ENCODE measurements at places on chromosomes 2 and 18.

- no peak for DNase-seq
Measured at GRCh38 chr2:99864561-99865553, 277.5 kb downstream of the AFF3 start.

DNA sequence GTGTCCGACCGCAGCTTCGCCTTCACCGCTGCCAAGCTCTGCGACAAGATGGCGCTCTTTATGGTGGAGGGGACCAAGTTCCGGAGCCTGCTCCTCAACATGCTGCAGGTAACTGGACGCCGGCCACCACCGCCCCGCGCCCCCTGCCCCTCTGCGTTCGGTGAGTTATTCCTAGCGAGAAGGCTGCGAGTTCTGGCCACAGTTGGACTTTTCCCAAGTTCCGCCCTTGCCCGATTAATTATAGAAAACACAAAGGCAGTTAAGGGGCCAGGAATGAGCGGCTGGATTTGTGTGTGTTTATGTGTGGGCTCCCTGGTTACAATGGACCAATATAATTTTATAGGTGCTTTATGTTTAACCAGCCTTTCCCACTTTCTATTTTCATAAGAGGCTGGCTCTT lies 189.2 kb downstream of the SMAD7 start:
- DNase-seq: no peak

- no peak for DNase-seq
Measured at GRCh38 chr2:170966648-170967396, 37.8 kb downstream of the GORASP2 start.

DNA sequence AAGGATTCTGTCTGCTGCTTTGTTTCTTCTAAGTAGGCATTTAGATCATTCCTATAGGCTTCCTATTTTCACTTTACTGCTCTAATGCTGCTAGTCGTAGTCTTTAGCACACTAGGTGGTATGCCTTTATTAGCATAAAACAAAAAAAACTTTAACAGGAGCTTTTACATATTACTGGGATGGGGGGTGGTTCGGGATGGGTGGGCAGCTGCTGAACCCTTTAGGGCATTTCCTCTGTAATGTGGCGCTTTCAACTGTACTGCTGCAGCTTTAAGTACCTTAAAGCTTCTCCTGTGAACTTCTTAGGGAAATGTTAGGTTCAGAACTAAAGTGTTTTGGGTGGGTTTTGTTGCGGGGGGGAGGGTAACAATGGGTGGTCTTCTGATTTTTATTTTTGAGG lies 41.3 kb downstream of the ACTR2 start:
- DNase-seq: no peak

DNA sequence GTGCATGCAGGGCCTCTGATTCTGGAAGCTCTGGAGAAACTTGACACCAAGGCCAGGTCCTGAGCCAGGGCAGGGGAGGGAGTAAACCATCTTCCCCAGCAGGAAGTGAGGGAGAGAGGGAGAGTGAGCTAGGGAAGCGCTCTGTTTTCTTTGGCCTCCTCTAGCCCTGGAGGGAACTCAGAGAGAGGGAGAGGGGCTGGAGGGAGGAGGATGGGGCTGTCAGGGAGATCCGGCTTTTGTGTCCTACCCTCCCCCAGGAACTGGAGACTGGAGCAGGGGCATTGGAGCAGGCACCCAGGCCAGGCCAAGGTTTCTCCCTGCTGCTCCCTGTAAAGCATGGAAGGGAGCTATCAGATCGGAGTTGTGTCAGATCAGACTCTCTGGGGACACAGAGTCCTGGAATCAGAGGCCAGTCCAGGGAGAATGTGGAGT lies 22.7 kb upstream of the PKDCC start:
- no peak for DNase-seq

DNA sequence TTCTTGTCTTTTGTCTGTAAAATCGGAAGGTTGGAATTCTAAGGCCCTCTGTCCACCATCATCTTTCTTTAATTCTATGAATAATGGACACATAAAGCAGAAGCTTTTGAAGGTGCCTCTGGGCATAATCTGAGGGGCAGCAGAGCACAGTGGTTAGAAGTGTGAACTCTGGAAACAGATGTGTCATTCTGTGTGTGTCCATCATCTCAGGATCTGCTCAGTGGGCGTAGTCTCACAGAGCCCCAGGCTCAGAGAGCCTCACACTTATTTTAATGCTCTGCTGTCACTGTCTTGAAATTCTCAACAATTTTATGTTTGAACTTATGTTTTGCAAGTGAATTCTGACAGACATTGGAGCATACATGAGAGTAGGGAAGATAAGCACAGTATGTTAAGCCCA lies 31.0 kb upstream of the CCDC93 start:
- no peak for DNase-seq

DNA sequence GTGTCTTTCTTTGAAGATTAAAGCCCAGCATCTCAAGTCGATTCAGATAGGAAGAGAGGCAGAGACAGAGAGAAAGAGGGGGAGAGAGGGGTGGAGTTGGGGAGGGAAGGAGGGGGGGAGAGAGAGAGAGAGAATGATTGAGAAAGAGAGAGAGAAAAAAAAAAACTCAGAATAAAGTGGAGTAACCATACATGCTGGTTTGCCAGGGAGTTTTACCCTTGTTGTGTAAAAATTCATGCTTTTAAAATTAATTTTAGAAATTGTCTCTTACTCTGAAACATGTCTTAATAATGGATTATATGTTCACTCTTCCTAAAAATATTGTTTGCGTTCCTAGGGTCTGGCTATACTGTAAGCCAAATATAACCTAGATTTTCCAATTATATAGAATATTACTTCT lies 908.5 kb downstream of the DSC3 start:
- no peak for DNase-seq

- no peak for DNase-seq
Measured at GRCh38 chr18:65221736-65222135, 529.1 kb upstream of the CDH7 start.

DNA sequence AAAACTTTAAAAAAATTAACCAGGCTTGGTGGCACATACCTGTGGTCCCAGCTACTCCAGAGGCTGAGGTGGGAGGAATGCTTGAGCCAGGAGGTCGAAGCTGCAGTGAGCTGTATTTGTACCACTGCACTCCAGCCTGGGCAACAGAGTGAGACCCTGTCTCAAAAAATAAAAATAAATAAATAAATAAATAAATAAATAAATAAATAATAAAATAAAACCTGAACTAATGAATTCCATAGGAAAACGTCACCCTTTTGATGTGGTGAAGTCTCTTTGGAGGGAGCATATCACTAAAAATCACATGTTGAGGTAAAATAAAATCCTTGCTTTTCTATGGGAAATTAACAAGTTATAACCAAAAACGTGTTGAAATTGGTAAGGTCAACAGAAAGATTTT lies 29.6 kb upstream of the ITGAV start:
- no peak for DNase-seq

GRCh38 chr2:162839419-162839818 lies 852 bp upstream of the KCNH7 start:
- no peak for DNase-seq

GRCh38 chr2:102764083-102764482 lies 2.3 kb downstream of the TMEM182 start:
- DNase-seq: no peak

DNA sequence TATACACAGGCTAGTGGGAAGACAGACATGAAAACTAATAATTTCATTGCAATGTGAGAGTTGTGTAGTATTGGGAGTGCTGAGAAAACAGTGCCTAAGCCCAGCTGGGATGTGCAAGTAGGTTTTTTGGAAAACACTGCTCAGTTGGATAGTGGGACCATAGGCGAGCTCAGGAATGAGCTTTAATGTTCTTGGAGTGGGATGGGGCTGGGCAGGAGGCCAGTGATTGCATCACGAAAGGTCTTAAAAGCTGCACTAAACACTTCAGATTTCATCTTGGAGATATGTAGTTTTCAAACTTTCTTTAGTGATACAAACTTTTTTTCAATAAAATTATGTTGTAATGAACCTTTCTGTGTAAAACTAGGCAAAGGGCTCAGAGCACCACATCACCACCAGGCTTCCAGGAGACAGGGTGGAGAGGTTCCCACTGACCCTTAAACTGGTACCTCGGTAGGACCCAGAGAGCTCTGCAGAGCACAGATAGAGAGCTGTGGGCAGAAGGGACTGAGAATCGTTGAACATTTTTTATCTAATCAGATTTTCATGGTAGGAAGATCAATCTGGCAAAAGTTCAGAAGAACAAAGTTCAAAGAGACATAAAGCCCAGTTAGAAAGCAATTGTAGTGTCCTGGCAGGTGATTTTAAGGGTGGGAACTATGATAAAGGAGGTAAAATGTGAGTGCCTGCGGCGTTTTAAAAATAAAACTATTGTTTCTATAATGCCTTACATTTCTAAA lies 176.2 kb downstream of the TRABD2A start:
- no peak for DNase-seq

- DNase-seq: no peak
Measured at GRCh38 chr2:234405462-234405861, 91.4 kb downstream of the ARL4C start.

DNA sequence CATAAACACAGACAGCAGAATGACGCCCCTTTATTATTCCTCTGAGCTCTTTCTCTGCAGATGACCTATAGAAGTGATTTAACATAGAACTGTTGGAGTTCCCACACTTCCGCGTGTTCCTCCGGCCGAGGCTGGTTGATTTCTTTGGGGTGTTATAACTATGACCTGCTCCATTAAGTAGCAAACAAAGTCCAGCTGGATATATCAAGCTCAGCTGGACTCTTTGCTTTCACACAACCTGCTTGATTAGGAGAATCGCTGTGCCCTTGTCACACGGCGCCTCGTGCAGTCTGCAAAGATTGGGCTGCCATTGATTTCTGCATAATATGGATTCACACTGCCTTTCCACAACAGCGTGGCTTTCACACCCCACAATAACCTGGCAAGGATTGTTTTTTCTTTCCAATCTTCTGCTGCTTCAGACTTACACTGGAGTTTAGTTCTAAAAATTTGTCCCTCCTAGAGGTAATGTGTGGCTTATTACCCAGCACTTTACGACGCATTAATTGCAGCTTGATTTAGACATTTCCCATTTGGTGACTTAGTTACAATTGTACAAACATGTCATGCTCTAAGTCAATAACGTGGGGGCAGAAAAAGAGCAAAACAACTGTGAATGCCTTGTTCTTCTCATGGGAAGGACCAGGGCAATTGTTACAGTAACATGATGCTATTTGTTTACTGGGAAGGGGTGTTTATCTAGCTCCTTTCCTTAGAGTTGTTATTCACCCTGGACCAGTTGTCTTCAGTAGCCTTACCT lies 485.7 kb downstream of the TXNL1 start:
- DNase-seq: no peak

DNA sequence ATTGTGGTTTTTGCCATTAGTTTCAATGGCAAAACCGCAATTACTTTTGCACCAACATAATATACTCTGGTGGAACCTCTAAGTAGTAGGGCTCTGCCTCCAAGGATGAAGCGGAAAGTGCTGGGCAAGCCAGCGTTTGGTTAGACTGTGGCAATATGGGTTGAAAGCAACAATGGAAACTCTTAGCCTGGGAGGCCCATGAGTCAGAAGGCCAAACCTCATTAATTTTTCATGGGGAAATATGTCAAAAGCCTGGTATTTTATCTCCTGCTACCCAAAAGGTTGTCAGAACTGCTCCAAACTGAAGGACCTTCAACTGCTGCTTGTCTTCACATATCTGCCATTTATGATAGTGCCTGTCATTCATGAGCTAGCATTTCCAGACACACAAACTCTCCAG lies 179.1 kb upstream of the CYP26B1 start:
- no peak for DNase-seq

DNA sequence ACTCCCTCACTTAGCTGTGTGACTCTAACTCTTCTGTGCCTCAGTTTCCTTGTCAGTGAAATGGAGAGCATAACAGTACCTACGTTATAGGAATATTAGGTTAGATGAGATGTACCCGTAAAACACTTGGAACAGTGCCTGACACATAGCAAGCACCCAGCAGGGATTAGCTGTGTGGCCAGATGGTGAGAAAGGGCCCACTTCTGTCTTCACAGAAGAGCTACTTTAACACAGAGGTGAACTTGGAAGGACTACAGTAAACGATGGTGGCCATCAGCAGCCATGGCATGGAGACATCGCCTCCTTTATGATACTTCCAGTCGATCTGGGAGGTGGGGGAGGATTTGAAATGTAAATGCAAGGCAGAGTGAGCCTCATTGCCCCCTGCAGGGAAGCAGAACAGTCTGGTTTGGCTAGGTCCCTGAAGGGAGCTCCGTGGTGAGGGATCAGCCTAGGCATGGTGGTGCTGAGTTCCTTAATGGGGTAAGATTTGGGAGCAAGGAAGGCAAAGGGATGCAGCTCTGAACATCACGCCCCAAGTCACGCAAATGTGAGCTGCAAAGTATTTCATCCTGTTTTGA lies 101.7 kb upstream of the ALPP start:
- no peak for DNase-seq

DNA sequence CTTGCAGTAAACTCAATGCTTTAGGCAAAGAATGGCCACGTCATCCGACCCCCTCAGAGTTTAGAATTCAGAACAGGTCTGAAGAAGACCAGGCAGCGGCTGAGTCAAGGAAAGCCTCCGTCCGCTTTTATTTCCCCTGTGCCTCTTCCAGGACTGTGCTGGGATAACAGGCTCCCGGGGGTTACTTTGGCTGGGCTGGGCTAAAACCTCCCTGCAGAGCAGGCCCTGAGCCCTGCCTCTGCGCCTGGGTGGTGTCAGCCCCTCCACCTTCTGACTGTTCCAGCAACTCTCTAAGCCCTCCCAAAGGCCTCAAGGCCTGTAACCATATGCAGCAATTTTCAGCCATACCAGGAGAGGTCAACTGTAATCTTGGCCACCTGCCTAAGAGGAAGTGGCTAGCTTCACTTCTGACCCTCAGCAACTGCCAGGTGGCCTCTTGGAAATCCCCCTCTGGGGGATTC lies 166.5 kb downstream of the RPIA start:
- no peak for DNase-seq

- DNase-seq: no peak
Measured at GRCh38 chr2:65103013-65103715, 26.7 kb downstream of the RAB1A start.

DNA sequence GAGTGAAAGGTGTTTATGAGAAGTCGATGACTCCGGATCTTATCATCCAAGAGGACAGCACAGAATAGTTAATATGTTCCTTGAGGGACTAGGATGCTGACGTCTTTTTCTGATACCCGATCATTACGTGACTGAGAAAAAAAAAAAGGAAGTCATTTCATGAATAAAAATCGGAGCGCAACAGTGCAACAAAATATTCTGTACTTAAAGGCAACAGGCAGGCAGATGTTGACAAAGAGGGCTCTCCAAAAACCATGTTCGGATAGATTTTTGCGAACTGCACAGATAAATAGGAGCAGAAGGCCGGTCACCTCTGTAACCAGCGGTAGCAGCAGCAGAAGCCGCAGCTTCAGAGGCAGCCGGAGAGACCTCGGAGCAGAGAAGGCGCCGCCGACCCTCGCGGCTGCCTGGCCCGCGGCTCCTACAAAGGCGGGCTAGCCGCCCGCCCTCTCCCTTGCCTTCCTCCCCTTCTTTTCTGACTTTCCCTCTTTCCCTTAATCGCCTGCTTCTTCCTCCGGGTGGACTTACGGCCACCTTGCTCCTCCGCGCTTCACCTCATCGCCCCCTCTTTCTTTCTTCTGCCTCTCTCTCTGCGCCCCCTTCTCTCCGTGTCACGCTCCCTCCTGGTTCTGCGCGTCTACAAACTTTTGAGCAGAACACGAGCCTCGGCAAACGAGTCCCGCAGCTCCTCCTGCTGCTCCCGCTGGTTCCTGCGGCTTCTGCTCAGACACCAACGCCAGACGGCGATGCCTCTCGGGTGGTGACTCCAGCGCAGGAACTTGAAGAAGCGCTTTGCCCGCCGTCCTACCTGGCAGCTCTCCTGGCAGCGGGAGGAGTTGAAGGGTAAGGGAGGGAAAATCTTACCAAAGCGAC lies at the start of gene ADCYAP1:
Gene ADCYAP1, plus strand, starts transcription at position 654 of the 873 bp plus-strand sequence. CDS start 516 bp downstream, outside the sequence.
- no peak for DNase-seq
